ENCODE measurements at places on chromosomes 16 and 17.

DNA sequence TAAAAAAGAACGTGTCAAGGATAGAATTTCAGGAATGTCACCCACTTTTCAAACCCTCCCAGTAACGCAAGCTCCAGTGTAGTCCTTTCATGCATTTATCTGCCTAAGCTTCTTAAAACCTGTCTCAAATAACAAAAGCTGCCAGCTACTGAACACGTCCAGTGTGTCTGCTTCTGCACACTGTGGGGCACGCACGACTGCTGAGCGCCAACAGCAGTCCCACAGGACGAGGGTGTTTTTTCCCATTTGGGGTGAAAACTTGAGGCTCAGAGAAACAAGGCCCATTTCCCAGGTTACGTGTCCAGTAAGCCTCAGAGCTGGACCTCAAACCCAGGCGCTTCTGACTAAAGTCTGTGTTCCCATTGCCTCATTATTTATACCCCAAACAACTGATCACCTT is 17.2 kb downstream of the NTAN1 start:
- DNase-seq, result peak; percentile 72

DNA sequence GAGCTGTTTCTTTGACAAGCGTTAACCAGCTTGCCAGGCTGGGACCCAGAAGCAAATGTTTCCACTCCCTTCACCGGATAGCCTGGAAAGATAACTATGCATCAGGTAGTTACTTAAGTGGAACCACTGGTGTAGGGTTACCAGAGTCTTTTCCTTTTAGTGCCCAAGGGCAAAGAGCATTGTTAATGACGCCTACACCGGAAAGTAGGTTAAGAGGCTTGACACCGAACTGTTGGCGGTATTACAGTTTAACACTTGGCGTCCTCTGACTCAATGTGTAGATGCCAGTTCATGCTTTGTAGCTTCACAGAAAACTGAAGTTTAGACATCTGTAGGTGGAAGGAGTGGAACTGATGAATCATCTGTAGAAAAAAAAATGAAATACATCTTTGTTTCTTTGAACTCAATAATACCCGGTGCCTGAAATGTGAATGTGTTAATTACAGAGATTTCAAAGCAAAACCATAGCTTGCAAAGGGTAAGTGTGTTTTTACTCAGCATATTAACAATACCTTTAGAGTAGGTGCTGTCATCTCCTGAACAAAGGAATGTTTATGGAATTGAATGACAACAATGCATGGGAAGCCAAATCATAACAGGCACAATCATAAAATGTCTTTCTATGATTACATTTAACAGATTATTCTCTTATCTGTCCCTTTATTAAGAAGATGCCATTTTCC is 426.7 kb upstream of the SALL1 start:
- peak; percentile 3 for DNase-seq

GRCh38 chr16:10262377-10263132 is 80.3 kb upstream of the GRIN2A start:
- no peak for DNase-seq

DNA sequence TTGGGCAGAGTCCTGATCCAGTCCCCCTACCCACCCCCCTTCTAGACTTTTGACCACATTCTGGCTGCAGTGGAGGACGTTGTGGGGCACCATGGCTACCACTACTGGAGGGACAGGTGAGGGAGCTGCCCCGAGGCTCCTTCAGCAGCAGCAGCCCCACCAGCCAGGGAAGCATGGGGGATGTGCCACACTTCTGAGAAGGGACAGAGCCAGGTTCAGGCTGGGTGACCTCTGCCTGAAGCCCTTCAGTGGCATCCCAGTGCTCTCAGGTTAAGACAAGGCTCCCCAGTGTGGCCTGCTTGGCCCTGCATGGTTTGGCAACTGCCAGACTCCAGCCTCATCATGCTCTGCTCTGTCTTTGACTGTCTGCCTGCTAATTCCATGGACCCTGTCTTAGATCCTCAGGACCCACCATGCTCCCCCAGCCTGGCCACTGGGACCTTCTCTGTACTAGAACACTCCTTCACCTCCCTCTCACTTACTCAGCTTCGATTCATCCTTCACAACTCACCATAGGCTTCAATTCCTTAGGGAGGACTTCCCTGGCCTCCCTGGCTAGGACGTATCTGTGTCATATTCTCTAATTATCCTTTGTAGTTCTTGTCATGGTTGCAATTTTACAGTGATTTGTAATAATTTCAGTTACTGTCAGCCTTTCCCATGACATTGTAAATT is 8.8 kb downstream of the SLC9A5 start:
- DNase-seq, result no peak

DNA sequence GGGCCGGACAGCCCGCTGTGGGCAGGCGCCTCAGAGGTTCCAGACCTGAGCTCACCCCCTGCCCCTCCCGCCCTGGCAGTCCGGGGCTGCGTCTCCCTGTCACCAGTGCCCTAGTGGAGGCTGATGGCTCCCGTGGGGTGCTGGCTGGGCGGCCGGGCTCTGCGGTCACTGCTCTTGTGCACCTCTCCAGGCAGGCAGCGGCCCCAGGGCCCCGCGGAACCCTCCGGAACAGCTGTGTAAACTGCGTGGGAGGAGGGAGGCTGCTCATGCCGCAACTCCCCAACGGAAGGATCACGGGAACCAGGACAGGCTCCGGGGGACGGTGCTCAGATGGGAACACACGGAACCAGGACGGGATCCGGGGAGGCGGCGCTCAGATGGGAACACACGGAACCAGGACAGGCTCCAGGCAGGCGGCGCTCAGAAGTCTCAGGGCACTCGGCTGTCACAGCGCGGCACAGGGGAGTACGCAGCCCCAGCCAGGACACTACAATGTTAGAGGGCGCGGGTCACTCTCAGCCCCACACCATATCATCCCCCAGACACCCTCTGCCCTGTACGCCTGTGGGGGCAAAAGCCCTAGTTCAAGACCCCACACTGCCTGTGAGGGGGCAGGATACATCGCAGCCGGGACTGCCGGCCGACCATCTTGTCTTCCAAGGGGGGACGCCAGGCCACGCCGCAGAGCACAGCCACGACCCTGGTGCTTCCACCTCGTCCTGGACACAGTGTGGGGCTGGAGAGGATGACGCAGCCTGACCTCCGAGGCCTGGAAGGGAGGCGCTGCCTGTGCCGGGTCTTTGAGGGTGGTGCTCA is 74.0 kb upstream of the GNG13 start:
- DNase-seq, result no peak

- no peak for DNase-seq
Measured at GRCh38 chr16:55498101-55498500, 10.8 kb upstream of the LPCAT2 start.

- DNase-seq, result peak; percentile 79
Measured at GRCh38 chr17:39667262-39667944, 850 bp upstream of the PNMT start.

Data from NCI-H82 (cell line).